ENCODE measurements at places on chromosomes 7 and 10. TPM values are rescaled to one million over a fixed set of nuclear protein-coding genes. Genes with fewer than 3 reads are reported as not detected.

GRCh38 chr10:112229096-112229495 is 45.5 kb upstream of the GPAM start:
- no peak for DNase-seq

- DNase-seq, result peak; percentile 28
Observed at GRCh38 chr10:97355571-97355975, 21.0 kb upstream of the FRAT2 start.

DNA sequence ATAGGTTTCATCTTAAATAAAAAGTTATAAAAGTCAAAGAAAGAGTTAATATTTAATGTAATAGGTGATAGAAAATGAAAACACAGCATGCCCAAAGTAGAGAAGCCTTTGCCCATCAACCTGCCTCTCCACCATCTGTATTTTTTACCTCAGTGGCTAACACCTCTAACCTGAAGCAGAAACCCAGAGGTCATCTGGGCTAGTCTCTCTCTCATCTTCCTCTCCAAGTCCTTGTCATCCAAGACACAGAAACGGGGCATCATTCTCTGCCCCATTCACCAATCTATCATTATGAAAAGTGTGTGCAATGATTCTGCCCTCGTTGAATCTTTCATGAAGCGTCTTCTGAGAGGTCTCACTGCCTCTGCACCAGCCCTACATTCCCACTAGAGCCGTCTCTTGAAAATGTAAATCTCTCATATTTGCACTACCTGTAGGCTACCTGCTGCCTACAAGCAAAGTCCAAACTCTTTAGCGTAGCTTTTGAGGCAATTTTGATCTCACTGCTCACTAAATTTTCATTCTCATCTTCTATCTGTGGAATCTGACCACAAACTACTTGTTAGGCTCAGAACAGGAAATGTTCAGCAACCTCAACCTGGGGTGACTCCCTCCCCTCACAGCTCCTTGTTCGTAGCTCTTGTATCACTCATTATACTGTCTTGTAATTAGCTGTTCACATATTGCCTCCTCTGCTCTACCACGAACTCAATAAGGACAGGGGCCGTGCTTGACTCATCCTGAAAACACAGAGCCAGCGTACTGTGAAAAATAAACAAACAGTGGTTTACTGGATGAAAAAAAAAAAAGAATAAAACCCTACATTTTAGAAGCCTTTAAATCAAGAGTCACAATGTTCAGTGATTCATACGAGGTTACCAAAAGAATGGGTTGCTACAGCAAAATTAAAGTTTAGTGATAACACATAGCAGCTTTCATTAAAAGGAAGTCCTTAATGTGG is 83.1 kb downstream of the CTNNA3 start:
- DNase-seq, result no peak

GRCh38 chr10:75977139-75977538 is 545.7 kb downstream of the LRMDA start:
- no peak for DNase-seq

- no peak for DNase-seq
Observed at GRCh38 chr10:15315286-15315685, 55.8 kb downstream of the FAM171A1 start.

DNA sequence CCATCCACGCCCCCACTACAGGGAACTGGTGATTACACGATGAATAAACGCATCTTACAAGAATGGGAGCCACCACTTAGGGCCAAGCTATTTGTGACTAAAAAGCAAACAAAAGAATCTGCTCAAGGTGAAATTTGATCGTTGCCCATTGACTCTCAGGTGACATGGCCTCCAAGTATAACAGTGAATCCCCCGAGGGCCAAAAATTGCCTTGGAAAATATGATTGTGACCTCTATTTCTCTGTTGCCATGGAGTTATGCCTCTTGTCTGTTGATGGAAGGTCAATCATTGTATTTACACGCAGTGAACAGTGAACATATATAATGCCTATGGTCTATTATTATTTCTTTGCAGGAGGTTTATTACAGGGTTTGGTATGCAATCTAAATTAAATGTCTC is 282.3 kb downstream of the KLF6 start:
- no peak for DNase-seq

DNA sequence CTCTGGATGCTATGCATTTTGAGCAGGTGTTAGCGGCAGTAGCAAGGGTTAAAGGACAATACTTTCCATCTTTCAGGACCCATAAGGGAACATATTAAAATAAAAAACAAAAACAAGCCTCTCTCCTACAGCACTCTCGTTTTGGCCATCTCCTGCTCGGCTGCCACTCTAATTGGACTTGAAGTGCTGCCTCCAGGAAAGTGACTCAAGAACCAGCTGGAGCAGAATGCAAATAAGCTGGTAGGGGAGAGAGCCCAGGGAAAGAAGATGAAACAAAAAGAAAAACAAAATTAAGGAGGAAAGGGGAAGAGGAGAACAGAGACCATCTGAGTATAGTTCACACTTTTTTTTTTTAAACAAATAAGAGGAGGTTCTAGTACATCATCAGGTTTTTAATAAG is 65.6 kb downstream of the HBP1 start:
- DNase-seq, result no peak

DNA sequence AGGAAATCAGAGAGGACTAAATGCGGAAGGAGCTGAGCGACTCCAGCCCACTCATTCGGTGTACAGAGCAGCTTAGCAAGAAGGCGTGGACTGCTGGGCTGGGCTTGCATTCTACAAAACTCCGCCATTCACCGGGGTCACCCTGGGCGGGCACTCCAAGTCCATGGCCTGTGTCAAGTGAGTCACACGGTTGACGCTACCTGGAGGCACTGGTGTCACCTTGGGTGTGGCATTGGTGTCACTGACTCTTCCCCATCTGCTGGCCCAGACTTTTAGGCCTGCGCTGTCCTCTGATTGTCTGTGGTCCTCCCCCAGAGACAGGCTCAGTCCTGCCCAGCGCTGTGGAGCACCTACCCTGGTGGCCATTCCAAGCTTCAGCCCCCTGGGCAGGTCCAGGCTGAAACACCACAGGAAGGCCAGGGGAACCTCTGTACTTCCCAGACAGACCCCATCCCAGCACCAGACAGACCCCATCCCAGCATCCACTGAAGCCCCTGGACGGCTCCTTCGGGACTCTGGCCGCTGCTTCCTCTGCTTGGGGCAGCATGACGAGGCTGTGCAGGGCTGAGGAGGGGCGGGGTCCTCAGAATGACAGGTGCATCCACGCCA is 30.6 kb upstream of the CNPY1 start:
- DNase-seq, result no peak

GRCh38 chr10:104247513-104248146 is 7.1 kb upstream of the GSTO1 start:
- DNase-seq, result no peak

DNA sequence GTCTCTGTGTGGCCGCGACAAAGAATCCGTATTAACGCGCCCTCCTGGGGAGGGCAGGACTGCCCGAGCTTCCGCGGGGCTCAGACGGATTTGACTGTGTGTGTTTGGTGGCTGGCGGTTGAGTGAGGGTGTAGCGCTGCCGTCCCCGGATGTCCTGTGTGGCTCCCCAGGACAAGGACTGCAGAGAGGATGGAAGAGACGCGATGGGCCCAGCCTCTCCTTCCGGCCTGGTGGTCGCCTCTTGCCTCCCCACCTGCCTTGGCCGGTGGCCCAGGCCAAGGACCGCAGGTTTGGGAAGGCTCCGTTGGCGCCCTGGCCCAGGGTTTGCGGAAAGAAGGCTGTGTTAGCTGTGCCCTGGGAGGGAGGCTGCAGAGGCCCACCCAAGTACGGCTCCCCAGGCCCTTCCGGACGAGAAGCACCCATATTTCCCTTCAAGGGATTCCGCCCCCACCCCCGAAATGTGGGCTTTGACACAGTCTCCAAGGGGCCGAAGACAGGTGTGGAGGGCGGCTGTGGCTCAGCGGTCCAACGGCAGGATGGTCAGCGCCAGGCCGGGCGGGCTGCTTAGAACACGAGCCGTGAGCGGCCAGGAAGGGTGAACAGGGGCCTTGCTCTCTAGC is 2.3 kb downstream of the UNCX start:
- no peak for DNase-seq

VSTM4 gene
- 4.7 TPM for total RNA-seq

MAGI2 gene
- 16.1 TPM for total RNA-seq

COL13A1 gene
- total RNA-seq, result 6.0 TPM
